ENCODE measurements at places on chromosomes 12 and 14. TPM values are rescaled to one million over a fixed set of nuclear protein-coding genes. Genes with fewer than 3 reads are reported as not detected.

BICDL1 gene
- total RNA-seq: not detected

CCDC85C gene
- 5.7 TPM for total RNA-seq

ADAMTS20 gene
- total RNA-seq: not detected

PPFIA2 gene
- not detected for total RNA-seq

GYS2 gene
- total RNA-seq: not detected

CMA1 gene
- not detected for total RNA-seq

DAAM1 gene
- total RNA-seq: 39.2 TPM

HSPB8 gene
- 2.8 TPM for total RNA-seq

BATF gene
- total RNA-seq: 5.7 TPM

ZCCHC8 gene
- 10.1 TPM for total RNA-seq

ISCU gene
- 50.7 TPM for total RNA-seq

PPM1H gene
- total RNA-seq: 1.3 TPM
